ENCODE measurements at places on chromosomes 4 and X.

DNA sequence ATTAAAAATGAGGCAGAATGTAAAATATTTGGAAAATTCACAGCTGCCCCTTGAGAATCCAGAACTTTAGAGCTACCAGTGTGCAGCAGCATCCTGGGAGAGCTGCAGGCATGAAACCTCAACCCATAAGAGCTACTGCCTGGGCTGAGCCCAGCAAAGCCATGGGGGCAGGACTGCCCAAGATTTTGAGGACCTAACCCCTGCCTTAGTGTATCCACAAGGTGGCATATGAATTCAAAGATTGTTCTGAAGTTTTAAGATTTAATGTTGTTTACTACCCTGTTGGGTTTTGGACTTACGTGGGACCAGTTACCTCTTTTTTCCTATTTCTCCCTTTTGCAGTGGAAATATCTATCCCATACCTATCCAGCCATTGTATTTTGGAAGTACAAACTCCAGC lies 26.4 kb downstream of the CASP6 start:
- DNase-seq, result no peak

DNA sequence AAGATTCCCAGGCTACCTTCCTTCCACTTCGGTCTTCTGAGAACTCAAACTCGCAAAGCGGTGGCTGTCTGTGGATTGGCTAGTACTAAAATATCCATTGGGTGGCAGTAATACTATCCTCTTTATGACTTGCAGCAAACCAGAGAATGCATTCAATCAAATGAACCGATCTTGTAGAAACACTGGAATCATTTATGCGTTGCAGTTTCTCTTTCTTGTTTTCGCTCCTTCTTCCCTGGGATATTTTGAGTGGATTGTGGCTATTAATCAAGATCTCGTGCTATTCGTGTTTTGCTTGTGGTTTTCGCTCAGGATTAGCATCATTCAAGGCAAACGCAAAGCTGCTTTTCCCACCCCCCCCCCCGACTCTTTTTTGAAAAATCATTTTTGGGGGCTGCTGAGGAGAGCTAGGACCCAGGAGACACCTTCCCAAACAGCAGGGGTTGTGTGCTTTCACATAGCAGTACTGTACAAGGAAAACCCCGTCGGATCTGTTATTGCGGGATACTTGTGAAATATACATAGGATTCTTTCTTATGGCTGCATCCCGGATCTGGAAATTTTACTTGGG lies at the start of gene IL1RAPL1:
TSS of gene IL1RAPL1 (plus strand) at position 466 of the 571 bp plus-strand sequence.
- no peak for DNase-seq

- no peak for DNase-seq
Observed at GRCh38 chr4:129526812-129527211, 430.9 kb downstream of the C4orf33 start.

GRCh38 chr4:48998440-48998839 lies 12.4 kb downstream of the CWH43 start:
- no peak for DNase-seq

DNA sequence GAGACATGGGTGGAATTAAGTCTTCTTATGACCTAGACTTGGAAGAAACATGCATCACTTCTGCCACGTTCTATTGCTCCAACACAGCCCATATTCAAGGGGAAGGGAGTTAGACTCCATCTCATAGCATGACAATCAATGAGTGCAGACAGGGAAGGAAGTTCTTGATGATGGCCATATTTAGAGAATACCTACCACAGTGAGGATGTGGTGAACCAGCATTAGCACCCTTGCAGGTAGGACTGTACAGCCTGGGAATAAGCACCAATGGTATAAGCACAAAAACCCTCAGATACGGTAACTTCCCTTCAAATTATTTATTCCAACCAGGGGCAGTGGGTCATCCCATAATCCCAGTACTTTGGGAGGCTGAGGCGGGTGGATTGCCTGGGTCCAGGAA lies 29.8 kb downstream of the PAGE2 start:
- no peak for DNase-seq

DNA sequence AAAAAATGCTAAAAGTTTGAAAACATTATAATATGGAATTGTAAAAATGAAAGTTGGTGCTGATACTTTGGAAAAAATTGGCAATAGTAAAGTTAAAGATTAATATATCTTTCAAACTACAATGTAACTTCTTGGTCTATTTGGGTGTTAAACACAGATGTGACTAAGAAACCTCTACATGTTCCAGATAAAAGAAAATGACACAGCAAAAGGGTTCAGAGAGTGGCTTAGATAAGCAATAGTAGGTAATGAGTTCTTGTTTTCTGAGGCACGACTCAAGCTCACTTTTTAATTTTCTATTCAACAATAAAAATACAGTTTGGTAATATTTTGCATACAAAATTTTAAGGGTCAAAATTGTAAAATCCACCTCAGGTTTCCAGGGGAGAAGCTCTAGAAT lies 292.7 kb downstream of the GALNTL6 start:
- no peak for DNase-seq

- DNase-seq, result no peak
Observed at GRCh38 chrX:31932769-31933168, 860.9 kb upstream of the FTHL17 start.

GRCh38 chr4:89042055-89042454 lies 14.9 kb downstream of the FAM13A start:
- no peak for DNase-seq

- DNase-seq, result no peak
Observed at GRCh38 chrX:123590842-123591486, 141.9 kb downstream of the THOC2 start.

GRCh38 chr4:173420324-173420752 lies 21.4 kb upstream of the SCRG1 start:
- DNase-seq, result no peak

DNA sequence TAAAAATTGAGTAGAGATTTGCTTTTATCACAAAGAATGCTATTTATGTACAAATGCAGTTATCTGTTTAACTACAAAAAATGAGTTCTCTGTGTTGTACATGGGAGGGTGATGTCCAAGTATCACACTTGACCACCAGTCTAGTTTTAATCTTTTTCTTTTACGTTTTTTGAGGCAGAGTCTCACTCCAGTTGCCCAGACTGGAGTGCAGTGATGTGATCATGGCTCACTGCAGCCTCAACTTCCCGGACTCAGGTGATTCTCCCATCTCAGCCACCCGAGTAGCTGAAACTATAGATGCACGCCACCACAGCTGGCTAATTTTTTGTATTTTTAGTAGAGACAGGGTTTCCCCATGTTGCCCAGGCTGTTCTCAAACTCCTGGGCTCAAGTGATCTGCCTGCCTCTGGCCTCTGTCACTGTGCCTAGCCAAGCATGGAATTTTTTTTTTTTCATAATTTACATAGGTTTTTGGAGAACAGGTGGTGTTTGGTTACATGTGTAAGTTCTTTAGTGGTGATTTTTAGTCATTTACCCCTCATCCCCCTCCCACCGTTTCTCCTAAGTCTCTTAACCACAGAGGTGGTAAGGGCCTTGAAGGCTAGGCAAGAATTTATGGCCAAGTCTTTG lies 47.9 kb upstream of the RPA4 start:
- DNase-seq, result no peak
